ENCODE measurements at places on chromosomes 11 and 22.

- H3K4me3 ChIP-seq, result peak overlapping the region; percentile 51
- H3K36me3 ChIP-seq, result no peaks in the 10 kb centered on the region
- H3K27me3 ChIP-seq, result peaks cover 20% of the 10 kb centered on the region
- peak; percentile 50 for DNase-seq
- no peak overlapping the region for H3K27ac ChIP-seq
Measured at GRCh38 chr22:39348909-39349505, 784 bp upstream of the SYNGR1 start.

DNA sequence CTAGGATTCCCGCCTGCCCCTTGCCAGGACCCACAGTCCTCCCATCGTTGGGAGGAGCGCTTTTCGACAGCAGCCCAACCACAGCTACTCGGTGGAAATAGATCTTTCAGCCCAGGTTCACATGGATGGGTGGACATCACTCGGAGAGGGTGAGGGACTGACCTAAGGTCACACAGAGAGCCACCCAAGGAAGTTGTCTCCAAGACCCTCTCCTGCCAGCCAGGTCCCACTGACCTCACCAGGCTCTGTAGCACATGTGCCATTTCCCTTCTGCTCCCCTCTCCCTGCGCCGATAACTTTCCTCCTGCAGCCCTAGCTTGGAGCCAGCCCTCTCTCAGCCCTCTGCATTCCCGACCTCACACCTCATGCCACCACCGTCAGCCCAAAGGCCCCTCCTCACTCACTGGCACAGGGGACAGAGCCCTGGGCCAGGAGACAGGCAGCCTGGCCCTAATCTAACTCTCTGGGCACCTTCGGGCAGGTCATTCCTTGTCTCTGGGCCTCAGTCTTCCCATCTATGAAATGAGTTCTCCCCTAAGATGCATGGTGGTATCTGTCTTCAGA is 4.7 kb downstream of the KCNJ4 start:
- peaks cover 89% of the 10 kb centered on the region for H3K27me3 ChIP-seq
- no peak for DNase-seq
- no peaks in the 10 kb centered on the region for H3K36me3 ChIP-seq
- no peaks in the 10 kb centered on the region for H3K4me1 ChIP-seq
- no peak overlapping the region for H3K4me3 ChIP-seq

GRCh38 chr11:85977751-85978160 is 91.1 kb downstream of the PICALM start:
- no peak for DNase-seq
- H3K27me3 ChIP-seq, result no peaks in the 10 kb centered on the region
- H3K4me1 ChIP-seq, result peaks cover 8% of the 10 kb centered on the region
- no peak overlapping the region for H3K4me3 ChIP-seq

GRCh38 chr11:45087900-45088160 is 58.6 kb upstream of the PRDM11 start:
- no peak overlapping the region for H3K27ac ChIP-seq
- H3K27me3 ChIP-seq, result no peaks in the 10 kb centered on the region
- DNase-seq, result no peak
- no peaks in the 10 kb centered on the region for H3K36me3 ChIP-seq
- peaks cover 29% of the 10 kb centered on the region for H3K4me1 ChIP-seq
- H3K4me3 ChIP-seq, result no peak overlapping the region

GRCh38 chr11:20610825-20611224 is 11.4 kb downstream of the SLC6A5 start:
- DNase-seq, result no peak
- peaks cover 3% of the 10 kb centered on the region for H3K4me1 ChIP-seq
- no peaks in the 10 kb centered on the region for H3K36me3 ChIP-seq
- H3K27ac ChIP-seq, result no peak overlapping the region
- peaks cover 92% of the 10 kb centered on the region for H3K27me3 ChIP-seq

DNA sequence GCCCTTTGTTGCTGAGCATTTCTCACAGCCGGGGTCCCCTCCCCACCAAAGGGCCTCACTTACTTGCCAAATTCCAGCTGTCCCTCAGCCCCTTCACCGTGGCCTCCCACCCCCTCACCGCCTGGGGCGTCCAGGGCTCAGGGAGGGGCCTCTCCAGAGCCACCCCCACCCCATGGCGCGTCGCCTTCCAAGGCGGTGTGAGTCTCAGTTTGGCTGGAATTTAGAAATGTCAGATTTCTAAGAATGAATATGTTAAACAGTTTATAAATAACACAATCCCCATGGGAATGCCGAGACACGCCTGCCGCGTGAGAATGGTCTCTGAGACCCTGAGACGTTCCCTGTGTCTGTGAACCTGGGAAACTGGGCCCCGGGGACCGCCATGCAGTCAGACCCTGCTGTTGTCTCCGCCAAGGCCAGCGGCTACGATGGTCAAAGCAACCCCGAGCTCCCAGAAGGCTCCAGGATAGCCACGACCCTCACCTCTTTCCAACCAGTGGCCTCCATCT is 28.9 kb downstream of the CELSR1 start:
- no peak for DNase-seq
- no peaks in the 10 kb centered on the region for H3K4me1 ChIP-seq
- H3K27ac ChIP-seq, result no peak overlapping the region
- H3K4me3 ChIP-seq, result no peak overlapping the region
- no peaks in the 10 kb centered on the region for H3K36me3 ChIP-seq

GRCh38 chr11:33448461-33449130 is 191.4 kb downstream of the HIPK3 start:
- no peak for DNase-seq
- H3K27ac ChIP-seq, result no peak overlapping the region
- no peaks in the 10 kb centered on the region for H3K4me1 ChIP-seq
- no peak overlapping the region for H3K4me3 ChIP-seq
- H3K27me3 ChIP-seq, result no peaks in the 10 kb centered on the region
- no peaks in the 10 kb centered on the region for H3K36me3 ChIP-seq

- peak overlapping the region; percentile 77 for H3K27ac ChIP-seq
- no peaks in the 10 kb centered on the region for H3K36me3 ChIP-seq
- no peaks in the 10 kb centered on the region for H3K27me3 ChIP-seq
- H3K4me3 ChIP-seq, result peak overlapping the region; percentile 52
Measured at GRCh38 chr11:76861490-76861953, 804 bp downstream of the ACER3 start.

DNA sequence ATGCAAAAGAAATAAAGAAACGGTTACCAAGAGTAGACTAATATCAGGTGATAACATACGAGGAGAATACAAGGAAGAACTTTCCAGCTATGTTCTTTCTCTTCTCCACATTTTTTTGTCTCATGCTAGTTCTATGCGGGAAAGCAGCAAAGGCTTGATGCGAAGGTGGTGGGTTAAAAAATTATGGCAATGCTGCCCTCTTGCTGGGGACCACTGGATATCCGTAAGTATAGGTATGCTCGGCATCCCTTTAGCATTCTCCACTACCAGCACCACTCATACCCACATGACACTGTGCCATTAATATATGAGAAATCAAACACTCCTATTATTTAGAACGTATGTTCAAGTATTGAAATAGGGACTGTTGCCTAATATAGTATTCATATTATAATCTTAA is 776.4 kb downstream of the LRRC4C start:
- H3K27ac ChIP-seq, result no peak overlapping the region
- no peak overlapping the region for H3K4me3 ChIP-seq
- no peaks in the 10 kb centered on the region for H3K36me3 ChIP-seq
- DNase-seq, result no peak
- H3K27me3 ChIP-seq, result no peaks in the 10 kb centered on the region

DNA sequence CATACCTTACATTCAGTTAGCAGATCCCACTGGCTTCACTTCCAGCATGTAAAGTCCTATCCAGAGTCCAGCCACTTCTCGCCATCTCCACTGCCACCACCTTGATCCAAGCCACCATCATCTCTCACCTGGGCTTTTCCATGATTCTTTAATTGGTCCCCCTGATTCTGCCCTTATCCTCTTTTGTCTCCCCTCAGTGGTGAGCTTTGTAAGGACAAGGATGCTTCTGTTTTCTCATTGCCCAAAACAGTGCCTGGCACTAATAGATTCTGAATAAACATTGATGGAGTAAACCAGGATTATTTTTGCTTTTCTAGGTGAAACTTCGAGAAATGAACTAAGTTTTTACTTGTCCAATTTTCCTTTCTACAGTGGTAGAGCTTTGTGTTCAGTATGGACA is 4.4 kb downstream of the POLA2 start:
- no peak for DNase-seq
- H3K36me3 ChIP-seq, result no peaks in the 10 kb centered on the region
- no peak overlapping the region for H3K4me3 ChIP-seq
- H3K27ac ChIP-seq, result no peak overlapping the region
- H3K27me3 ChIP-seq, result no peaks in the 10 kb centered on the region

Measured in left lung (tissue), 14 donors.